NCI-H226 (cell line): ENCODE measurements at places on chromosomes 6 and 20.

GRCh38 chr6:138752017-138752416 is 21.6 kb upstream of the CCDC28A start:
- no peak for DNase-seq

DNA sequence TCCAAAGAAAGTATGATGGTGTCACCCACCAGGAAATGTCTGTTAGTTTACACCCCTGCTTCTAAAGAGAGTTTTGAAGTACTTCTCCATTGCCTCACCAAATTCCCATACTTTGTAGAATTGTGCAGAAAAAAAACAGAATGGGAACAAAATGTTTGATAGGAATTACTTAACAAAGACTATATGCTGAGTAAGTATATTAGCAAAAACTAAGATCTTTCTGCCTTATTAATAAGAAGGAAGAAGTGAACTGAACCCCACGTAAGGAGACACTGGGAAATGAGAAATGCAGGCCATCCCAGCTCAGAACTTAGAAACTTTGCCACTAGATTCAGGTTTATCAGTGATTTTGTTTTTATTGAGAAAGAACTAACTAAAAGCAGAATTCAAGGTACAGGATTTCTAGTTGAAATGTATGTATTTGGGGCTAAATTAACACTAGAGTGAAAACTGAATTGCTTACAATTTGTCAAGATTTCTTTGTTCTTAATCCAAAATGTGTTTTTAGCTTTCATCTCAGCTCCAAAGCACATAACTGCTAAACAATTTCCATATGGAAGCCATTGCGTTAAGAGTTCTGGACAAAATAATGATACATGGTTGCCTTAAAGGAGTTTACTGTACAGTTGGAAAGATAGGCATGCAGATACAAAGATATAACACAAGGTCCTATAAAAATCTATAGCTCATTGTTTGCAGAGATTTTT is 102.7 kb upstream of the BMP5 start:
- DNase-seq: no peak

DNA sequence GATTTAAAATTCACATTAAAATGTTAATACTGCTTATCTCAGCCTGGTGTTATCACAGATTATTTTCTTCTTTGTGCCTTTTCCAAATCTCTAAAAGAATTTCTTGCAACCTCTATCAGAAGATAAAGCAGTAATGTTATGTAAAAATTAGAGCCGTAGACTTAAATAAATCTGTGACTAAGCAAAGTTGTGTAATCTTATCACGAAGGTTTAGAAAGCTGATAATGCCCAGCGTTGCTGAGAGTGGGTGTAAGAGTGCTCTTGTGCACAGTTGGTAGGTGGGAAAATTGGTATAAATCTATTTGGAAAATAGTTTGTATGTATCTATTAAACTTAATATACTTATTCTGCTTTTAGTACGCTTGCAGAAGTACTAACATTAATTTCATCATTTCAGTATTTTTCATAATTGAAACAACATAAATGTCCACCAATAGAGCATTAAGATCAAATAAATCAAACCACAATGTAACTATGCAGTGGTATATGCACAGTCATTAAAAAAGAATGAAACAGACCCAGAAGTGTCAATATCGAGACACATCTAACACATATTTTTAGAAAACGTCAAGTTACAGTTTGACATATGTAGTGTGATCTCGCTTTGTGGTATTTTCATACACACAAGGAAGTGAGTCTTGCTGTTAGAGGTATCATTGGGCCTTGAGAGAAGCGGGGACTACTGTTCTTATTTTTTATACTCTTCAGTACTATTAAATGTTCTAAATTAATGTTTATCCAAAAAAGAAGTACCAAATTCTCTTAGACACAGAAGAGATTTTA is 54.4 kb upstream of the PBOV1 start:
- peak; percentile 92 for DNase-seq

GRCh38 chr6:137342607-137343190 is 123.5 kb upstream of the IFNGR1 start:
- DNase-seq: no peak

- DNase-seq: no peak
These were observed 35.0 kb downstream of the SESN1 start for GRCh38 chr6:109059571-109060021.

DNA sequence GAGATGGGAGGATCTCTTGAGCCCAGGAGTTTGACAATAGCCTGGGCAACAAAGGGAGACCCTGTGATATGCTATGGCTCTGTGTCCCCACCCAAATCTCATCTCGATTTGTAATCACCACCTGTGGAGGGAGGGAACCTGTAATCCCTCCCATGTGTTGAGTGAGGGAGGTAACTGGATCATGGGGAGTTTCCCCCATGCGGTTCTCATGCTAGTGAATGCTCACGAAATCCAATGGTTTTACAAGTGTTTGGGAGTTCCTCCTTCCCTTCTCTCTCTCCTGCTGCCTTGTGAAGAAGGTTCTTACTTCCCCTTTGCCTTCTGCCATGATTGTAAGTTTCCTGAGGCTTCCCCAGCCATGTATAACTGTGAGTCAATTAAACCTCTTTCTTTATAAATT is 3.4 kb downstream of the NUDT3 start:
- no peak for DNase-seq

DNA sequence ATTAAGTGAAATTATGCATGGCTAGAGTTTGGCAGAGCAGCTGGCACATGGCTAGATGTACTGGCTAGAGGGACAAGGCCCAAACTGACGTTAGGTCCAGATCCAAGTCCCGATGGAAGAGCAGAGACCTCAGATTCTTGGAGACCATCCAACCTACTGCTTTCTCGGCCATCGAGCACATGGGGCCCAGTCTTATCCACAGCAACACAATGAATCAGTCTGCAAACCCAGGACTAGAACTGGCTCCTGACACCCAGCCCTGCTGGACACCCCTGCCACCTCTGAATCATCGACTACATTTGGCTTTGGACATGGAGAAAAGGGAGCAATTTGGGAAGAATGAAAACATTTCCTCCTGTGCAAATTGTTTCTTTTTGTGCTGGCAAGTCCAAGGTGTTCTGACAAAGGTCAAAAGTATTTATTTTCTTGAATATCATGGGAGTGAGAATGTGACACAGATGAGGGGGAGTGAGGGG is 23.9 kb upstream of the YWHAB start:
- DNase-seq: peak; percentile 56

DNA sequence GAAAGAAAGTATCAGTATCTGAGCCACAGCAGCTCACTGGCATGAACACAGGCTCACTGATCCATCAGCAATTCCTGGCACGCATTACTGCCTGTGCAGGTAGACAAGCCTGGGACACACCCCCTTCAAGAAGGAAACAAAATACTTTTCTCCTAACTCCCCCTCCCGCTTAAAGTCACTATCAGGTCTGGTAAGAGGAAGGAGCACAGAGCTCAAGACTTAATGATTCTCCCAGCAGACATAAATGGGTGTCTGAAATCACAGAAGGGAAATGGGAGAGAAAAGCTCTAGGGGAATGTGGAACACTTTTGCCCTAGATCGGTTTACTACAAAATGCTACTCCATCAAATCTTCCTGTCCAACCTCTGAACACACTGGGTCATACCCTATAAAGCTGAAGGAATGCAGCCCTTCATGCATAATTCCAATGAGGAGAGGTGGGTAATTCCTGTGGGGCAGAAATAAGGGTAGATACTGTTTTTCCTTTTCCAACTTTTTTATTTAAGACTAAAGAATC is at the start of gene ADGRF1:
ADGRF1 (minus strand) TSS at position 58 of the 517 bp plus-strand sequence. CDS start 13,271 bp downstream, outside the sequence.
- DNase-seq: no peak

- no peak for DNase-seq
These were observed 200.7 kb upstream of the SPTLC3 start for GRCh38 chr20:12808006-12808567.

DNA sequence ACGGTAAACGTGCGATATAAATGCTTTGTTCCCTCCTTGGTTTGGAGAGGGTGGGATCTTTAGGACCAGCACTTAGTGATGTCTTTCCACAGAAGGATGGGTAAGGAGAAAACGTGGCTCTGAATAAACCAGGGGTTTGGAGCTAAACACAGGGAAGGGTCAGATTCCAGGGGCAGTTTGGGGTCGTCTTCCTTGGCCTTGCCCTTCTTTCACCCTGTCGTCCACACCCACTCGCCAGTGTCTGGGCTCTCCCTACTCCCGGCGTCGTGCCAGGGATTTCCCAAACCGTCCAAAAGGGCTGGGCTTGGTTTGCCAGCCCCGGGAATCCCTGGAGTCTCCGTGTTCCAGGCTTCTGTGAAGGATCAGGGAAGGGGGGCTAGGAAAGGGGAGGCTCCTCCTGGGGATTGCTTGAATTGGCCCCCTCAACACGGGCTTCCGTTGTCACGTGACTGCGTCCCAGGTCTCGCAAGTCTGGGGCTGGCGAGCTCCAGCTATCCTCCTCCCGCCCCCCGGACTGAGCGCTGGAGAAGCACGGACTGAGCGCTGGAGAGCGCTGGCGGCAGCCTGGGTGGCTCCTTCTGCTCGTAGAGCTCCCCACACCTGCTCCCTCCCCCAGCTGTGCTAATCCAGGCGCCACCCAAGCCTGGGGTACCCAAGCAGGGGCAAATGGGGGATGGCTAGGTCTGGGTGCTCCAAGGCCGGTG is 9.4 kb upstream of the ARMC12 start:
- peak; percentile 71 for DNase-seq

GRCh38 chr20:23022849-23023248 is 12.3 kb upstream of the SSTR4 start:
- DNase-seq: peak; percentile 43

- DNase-seq: no peak
These were observed 15.1 kb downstream of the RFPL4B start for GRCh38 chr6:112362027-112362795.

GRCh38 chr6:133286765-133287164 is 45.6 kb downstream of the EYA4 start:
- no peak for DNase-seq

- DNase-seq: no peak
These were observed 256.5 kb upstream of the RIN2 start for GRCh38 chr20:19501476-19502115.

GRCh38 chr6:137777687-137778075 is 89.4 kb upstream of the TNFAIP3 start:
- no peak for DNase-seq

GRCh38 chr6:161736326-161736725 is 462.5 kb upstream of the AGPAT4 start:
- no peak for DNase-seq

DNA sequence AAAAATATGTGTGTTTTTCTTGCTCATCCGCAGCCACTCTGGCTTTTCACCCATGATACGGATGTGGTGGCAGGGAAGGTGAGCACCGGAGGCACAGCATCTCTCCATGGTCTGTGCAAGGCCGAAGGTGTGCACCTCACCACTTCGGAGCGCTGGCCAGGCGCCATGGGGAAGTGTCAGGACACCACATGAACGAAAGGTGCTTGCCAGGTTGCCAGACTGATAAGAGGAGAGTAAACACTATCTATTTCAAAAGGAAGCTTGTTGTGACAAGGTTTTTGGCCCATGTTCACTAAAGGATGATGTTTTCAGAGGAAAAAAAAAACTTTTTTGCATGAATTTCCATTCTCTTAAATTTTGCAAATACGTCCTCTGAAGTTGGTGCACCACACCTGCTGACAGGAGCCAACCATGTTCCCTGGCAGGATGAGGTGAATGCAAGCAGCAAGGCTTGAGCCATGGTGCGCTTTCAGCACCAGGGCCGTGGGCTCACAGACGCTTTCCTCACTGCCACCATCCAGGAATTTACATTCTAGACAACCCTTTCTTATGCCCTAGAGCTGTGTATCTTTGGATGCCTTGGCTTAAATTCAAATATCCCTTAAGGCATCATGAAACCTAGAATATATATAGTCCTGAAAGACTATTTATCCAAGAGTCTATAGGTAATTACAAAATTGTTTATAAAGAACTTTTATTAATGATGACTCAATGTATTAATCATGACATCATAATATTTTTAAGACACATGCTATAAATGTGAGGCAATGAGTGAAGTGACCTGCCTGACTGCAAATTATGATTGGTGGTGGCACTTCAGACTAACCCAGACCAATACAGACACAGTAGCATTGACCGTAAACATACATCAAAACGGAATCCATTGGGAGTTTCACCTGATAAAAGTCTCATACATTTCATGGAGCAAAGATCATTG is 234.5 kb downstream of the TFAP2A start:
- no peak for DNase-seq

DNA sequence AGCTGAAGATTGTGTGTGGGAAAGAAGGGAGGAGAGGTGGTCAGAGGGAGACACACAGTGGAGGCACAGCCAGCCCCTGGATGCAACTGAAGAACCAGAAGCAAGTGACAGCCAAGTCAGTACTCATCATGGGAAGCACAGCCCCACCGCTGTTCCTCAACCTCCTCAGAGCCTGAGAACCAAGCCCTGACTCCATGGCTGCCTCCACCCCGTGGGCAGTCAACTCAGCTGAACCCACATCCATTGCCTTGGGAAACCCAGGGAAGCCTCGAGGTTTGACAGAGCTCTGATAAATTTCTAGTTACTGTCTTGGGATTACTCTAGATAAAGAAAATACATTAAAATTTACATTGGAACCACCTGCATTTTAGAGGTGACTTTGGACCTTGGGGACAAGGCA is 29.6 kb downstream of the ALDH5A1 start:
- no peak for DNase-seq

- DNase-seq: no peak
These were observed 45.9 kb downstream of the INSM1 start for GRCh38 chr20:20413810-20414281.

DNA sequence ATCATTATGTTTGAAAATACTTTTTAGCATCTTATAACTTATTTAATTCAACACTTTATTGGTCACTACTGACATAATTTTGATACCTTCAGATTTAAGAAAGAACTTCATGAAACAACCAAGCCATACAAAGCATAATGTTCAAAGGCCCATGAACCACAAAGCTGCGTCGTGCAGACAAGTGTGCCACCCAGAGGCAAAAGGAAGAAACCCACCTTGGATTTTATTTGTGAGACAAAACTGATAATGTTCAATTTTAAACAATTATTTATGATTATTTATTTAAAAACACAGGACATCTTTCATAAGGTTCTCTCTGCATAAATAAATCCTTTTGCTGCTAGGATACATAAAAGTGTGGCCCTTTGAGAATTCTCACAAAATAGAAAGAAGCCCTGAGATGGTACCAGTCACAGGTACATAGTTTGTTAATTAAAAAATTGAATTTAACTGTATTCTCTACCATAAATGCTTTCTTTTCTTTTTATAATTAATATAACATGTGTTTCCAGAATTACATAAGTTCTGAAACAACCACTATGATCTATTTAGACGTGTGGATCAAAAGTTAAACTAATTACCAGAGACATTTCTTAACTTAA is 143.7 kb downstream of the RALGAPA2 start:
- no peak for DNase-seq

GRCh38 chr6:132780770-132781371 is 17.6 kb downstream of the SLC18B1 start:
- DNase-seq: peak; percentile 17

- no peak for DNase-seq
These were observed 59.1 kb upstream of the C20orf144 start for GRCh38 chr20:33602826-33603590.

- DNase-seq: no peak
These were observed 20.0 kb upstream of the CDYL start for GRCh38 chr6:4756247-4756646.

DNA sequence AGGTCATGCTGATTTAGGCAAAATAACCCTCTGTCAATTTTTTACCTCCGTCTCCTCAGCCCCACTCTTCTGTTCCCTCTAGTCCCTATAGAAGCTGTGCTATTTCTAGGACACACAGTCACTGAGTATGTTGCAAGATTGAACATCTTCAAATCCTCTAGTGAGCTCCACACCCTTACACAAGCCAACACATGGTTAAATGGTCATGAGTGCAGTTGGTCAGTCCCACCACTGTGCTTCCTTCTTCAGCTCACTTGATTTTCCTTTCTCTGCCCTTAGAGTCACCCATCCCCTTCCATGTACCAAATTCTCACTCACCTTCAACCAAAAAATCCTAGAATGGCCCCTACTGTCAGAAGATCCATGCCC is 48.2 kb upstream of the F13A1 start:
- DNase-seq: no peak

- no peak for DNase-seq
These were observed 32.6 kb upstream of the SERPINB9 start for GRCh38 chr6:2935566-2936291.
